Colonic mucosa (tissue), 4 donors: ENCODE measurements at places on chromosomes 1 and 21. TPM values are rescaled to one million over a fixed set of nuclear protein-coding genes. Genes with fewer than 3 reads are reported as not detected.
A peak's percentile ranks its signal among the peaks of the same experiment; 100 is the strongest.

GRCh38 chr1:50426108-50426700 lies 3.0 kb upstream of the DMRTA2 start:
- H3K36me3 ChIP-seq: no peaks in the 10 kb centered on the region
- peaks cover 98% of the 10 kb centered on the region for H3K27me3 ChIP-seq
- H3K4me1 ChIP-seq: peaks cover 8% of the 10 kb centered on the region
- no peak for DNase-seq
- H3K4me3 ChIP-seq: no peak overlapping the region

GRCh38 chr21:35244514-35244913 lies 195.4 kb upstream of the RUNX1 start:
- H3K36me3 ChIP-seq: no peaks in the 10 kb centered on the region

- H3K4me1 ChIP-seq: no peaks in the 10 kb centered on the region
- H3K27ac ChIP-seq: no peak overlapping the region
- no peaks in the 10 kb centered on the region for H3K27me3 ChIP-seq
- H3K36me3 ChIP-seq: no peaks in the 10 kb centered on the region
Observed at GRCh38 chr1:11563560-11564069, 84.7 kb downstream of the DISP3 start.

DNA sequence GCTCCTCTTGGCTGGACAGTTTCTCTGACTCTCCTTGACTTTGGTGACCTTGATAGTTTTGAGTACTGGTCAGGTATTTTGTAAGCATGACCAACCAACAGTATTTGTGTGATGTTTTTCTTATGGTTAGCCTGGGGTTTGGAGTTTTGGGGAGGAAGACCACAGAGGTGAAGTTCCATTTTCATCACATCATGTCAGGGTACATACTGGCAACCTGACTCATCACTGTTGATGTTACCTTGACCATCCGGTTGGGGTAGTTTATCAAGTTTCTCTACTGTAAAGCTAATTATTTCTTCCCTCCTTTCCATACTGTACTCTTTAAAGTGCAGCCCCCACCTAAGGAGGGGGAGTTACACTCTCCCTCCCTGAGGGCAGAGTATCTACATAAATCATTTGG lies 13.4 kb downstream of the OSCP1 start:
- no peak overlapping the region for H3K4me3 ChIP-seq
- H3K27me3 ChIP-seq: no peaks in the 10 kb centered on the region
- DNase-seq: no peak
- no peak overlapping the region for H3K27ac ChIP-seq

DNA sequence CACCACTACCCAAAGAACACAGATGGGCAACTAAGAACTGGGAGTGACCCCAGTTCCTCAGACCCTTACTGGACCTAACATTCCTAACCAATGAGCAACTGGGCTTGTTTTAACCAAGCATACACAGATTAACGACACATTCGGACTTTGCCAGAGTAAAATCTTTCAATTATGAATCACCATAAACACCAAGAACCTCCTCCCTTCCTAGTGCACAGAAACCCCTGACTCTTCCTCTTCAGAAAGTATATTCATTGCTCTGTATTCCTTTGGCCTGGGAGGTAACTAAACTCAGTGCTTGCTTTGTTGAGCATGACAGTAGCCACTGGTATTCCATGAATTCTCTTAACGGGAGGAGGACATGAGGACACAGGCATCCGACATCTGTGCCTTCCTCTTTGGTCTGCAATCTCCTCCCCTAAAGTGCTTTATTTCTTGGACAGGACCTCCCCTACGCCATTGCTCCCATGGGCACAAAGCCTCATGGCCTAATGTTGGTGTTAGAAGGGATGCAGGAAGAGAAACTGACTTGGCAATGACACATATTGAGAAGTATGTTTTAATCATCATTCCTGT lies 42.7 kb downstream of the SEC16B start:
- no peaks in the 10 kb centered on the region for H3K27me3 ChIP-seq
- H3K36me3 ChIP-seq: no peaks in the 10 kb centered on the region
- no peak for DNase-seq
- no peak overlapping the region for H3K27ac ChIP-seq
- no peaks in the 10 kb centered on the region for H3K4me1 ChIP-seq

DNA sequence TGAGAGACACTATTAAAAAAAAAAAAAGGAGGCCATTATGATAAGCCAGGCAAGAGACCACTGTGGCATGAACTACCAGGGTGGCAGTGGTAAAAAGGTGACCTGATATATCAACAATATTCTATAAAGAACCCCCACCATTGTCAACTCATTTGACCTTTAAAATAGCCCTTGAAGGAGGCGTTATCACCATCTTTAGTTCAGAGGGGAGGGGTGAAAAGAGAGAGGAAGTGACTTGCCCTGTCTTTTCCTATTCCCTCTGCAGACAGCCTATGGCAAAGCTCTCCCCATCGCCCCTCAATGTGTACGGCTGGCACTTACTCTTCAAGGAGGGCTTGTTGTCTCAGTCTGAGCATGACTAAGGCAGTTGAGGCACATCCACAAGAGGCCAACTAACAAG lies 11.7 kb upstream of the SLFNL1 start:
- H3K27me3 ChIP-seq: no peaks in the 10 kb centered on the region
- H3K4me1 ChIP-seq: no peaks in the 10 kb centered on the region
- no peaks in the 10 kb centered on the region for H3K36me3 ChIP-seq
- H3K27ac ChIP-seq: no peak overlapping the region
- H3K4me3 ChIP-seq: no peak overlapping the region

- H3K36me3 ChIP-seq: no peaks in the 10 kb centered on the region
- H3K4me3 ChIP-seq: no peak overlapping the region
- H3K27ac ChIP-seq: no peak overlapping the region
- DNase-seq: no peak
Observed at GRCh38 chr21:25577424-25578055, 29.7 kb downstream of the MRPL39 start.

- no peak overlapping the region for H3K27ac ChIP-seq
- H3K36me3 ChIP-seq: peaks cover 8% of the 10 kb centered on the region
- H3K4me1 ChIP-seq: no peaks in the 10 kb centered on the region
- H3K27me3 ChIP-seq: no peaks in the 10 kb centered on the region
- no peak overlapping the region for H3K4me3 ChIP-seq
Observed at GRCh38 chr1:160346958-160347357, 3.8 kb downstream of the NCSTN start.

GRCh38 chr21:29299916-29300806 lies 1.4 kb downstream of the BACH1 start:
- DNase-seq: peak; percentile 60
- H3K27ac ChIP-seq: peak overlapping the region; percentile 90
- H3K4me3 ChIP-seq: peak overlapping the region; percentile 63
- peaks cover 15% of the 10 kb centered on the region for H3K4me1 ChIP-seq
- H3K36me3 ChIP-seq: no peaks in the 10 kb centered on the region

- H3K36me3 ChIP-seq: no peaks in the 10 kb centered on the region
- no peak overlapping the region for H3K27ac ChIP-seq
- no peaks in the 10 kb centered on the region for H3K4me1 ChIP-seq
- no peaks in the 10 kb centered on the region for H3K27me3 ChIP-seq
Observed at GRCh38 chr1:29211086-29212030, 19.4 kb downstream of the MECR start.

- DNase-seq: peak; percentile 49
- H3K4me3 ChIP-seq: peak overlapping the region; percentile 92
- peaks cover 7% of the 10 kb centered on the region for H3K4me1 ChIP-seq
- no peaks in the 10 kb centered on the region for H3K36me3 ChIP-seq
- peak overlapping the region; percentile 90 for H3K27ac ChIP-seq
- H3K27me3 ChIP-seq: no peaks in the 10 kb centered on the region
Observed at GRCh38 chr1:224435318-224435763, 744 bp upstream of the WDR26 start.

DNA sequence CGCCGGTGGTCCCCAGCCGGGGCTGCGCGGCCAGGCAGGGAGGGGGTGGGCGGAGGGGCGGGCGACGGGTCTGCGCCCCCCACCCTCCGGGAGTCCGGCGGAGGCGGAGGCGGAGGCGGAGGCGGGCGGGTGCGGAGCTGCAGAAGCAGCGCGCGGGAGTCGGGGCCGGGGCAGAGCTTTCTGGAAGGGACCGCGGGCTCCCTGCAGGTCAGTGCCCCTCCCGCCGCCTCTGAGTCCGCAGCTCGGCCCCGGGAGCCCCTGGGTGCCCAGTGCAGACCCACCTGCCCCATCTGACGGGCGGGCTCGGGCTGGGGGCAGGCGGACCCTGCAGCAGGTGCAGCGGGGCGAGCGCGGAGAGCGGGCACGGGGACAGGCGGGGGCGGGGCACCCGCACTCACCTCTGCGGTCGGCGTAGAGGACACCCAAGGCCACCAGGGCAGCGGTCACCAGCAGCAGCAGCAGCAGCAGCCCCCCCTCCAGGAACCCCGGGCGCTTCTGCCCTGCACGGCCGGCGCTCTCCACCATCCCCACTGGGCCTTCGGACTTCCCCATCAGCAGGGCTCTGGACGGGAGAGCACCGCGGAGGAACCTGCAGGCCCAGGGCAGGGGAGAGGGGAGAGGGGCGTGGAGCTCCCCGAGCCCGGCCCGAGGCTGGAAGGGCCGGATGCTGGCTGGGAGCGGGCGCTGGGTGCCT lies 3.7 kb downstream of the MMEL1 start:
- peaks cover 37% of the 10 kb centered on the region for H3K27me3 ChIP-seq
- no peaks in the 10 kb centered on the region for H3K4me1 ChIP-seq
- H3K36me3 ChIP-seq: no peaks in the 10 kb centered on the region
- no peak overlapping the region for H3K27ac ChIP-seq

- peaks cover 14% of the 10 kb centered on the region for H3K4me1 ChIP-seq
- no peak overlapping the region for H3K4me3 ChIP-seq
- H3K27ac ChIP-seq: peak overlapping the region; percentile 42
- no peaks in the 10 kb centered on the region for H3K27me3 ChIP-seq
Observed at GRCh38 chr1:226034482-226034881, 28.0 kb upstream of the H3-3A start.

GRCh38 chr1:175269151-175269550 lies 76.6 kb upstream of the KIAA0040 start:
- H3K36me3 ChIP-seq: no peaks in the 10 kb centered on the region
- no peaks in the 10 kb centered on the region for H3K4me1 ChIP-seq
- H3K4me3 ChIP-seq: no peak overlapping the region
- H3K27ac ChIP-seq: no peak overlapping the region

- H3K4me1 ChIP-seq: no peaks in the 10 kb centered on the region
- H3K27me3 ChIP-seq: no peaks in the 10 kb centered on the region
- H3K27ac ChIP-seq: no peak overlapping the region
- no peaks in the 10 kb centered on the region for H3K36me3 ChIP-seq
Observed at GRCh38 chr21:36926989-36927718, 39.3 kb downstream of the HLCS start.

- no peaks in the 10 kb centered on the region for H3K27me3 ChIP-seq
- peaks cover 6% of the 10 kb centered on the region for H3K36me3 ChIP-seq
- H3K27ac ChIP-seq: peak overlapping the region; percentile 89
- H3K4me3 ChIP-seq: no peak overlapping the region
Observed at GRCh38 chr1:25550683-25551310, 7.4 kb downstream of the LDLRAP1 start.

DNA sequence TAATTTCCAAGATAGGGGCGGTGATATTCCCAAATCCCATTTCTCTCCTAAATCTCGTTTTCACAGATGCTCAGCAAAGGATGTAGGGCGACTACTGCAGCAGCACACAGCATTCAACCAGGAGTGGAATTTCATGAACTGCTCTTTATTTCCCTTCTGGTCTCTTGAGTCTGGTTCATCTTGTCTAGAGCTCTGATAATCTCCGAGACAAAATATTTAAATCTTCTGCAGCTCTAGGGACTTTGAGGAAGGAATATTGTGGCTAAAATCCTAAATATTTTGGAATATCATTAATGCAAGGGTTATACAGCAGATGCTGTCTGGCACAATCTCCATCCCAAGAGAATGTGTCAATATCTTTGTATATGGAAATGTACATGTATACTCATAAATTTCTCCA lies 45.4 kb downstream of the KIF26B start:
- H3K27me3 ChIP-seq: no peaks in the 10 kb centered on the region
- no peaks in the 10 kb centered on the region for H3K36me3 ChIP-seq
- DNase-seq: no peak
- H3K4me1 ChIP-seq: no peaks in the 10 kb centered on the region
- no peak overlapping the region for H3K27ac ChIP-seq

DNA sequence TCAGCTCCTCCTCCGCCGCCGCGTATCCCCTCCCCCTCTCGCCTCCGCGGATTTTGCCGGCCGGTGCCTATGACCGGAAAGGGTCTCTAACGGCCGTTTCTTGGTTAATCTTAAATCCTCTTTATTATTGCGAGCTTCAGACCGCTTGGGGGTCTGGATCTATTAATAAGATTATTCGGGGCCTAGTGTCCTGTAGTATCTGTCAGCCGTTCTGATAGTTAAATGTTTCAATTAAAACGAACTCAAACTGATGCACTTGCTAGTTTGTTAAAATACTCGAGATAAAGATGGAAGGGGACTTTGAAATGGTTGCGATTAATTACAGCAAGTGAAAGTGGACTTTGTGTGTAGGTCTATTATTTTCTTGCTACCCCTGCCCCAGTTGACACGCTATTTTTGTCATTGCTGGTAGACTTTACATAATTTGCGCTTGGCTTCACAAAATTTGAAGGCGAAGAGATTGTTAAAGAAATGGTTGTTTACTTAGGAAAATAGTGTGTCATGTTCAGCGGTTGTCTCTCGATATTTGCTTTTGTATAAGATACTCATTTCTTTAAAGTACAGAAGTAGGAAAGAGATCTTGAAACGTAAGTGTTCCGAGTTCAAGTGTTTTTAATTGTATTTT lies 779 bp downstream of the SON start:
- peak overlapping the region; percentile 99 for H3K27ac ChIP-seq
- DNase-seq: peak; percentile 81
- no peaks in the 10 kb centered on the region for H3K36me3 ChIP-seq
- H3K4me3 ChIP-seq: peak overlapping the region; percentile 59

GRCh38 chr1:111758373-111758772 lies 2.7 kb downstream of the DDX20 start:
- H3K4me3 ChIP-seq: no peak overlapping the region
- H3K36me3 ChIP-seq: peaks cover 5% of the 10 kb centered on the region
- no peak overlapping the region for H3K27ac ChIP-seq
- no peaks in the 10 kb centered on the region for H3K27me3 ChIP-seq
- DNase-seq: no peak
- H3K4me1 ChIP-seq: peaks cover 7% of the 10 kb centered on the region

- H3K4me3 ChIP-seq: no peak overlapping the region
- no peaks in the 10 kb centered on the region for H3K27me3 ChIP-seq
- H3K27ac ChIP-seq: no peak overlapping the region
- H3K4me1 ChIP-seq: no peaks in the 10 kb centered on the region
Observed at GRCh38 chr21:15968776-15969310, 239.1 kb downstream of the USP25 start.

DNA sequence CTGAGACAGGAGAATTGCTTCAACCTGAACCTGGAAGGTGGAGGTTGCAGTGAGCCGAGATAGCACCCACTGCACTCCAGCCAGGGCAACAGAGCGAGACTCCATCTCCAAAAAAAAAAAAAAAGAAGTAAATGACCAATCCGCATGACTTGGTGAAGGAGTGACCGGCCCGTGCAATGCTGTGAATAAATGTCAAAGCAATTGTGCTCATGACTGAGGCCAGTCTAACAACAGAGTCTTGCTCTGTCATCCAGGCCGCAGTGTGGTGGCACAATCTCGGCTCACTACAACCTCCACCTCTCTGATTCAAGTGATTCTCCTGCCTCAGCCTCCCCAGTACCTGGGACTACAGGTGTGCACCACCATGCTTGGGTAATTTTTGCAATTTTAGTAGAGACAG lies 27.8 kb upstream of the SLC19A1 start:
- H3K4me1 ChIP-seq: no peaks in the 10 kb centered on the region
- no peaks in the 10 kb centered on the region for H3K36me3 ChIP-seq
- no peak overlapping the region for H3K4me3 ChIP-seq
- no peak for DNase-seq

CDK18 gene
- 27.9 TPM for total RNA-seq

OLFML2B gene
- total RNA-seq: 0.57 TPM

PADI4 gene
- not detected for total RNA-seq

RPTN gene
- total RNA-seq: not detected

IVL gene
- not detected for total RNA-seq

ERVH48-1 gene
- not detected for total RNA-seq

ADAMTS5 gene
- 1.6 TPM for total RNA-seq

CGN gene
- 118 TPM for total RNA-seq

SELENOF gene
- total RNA-seq: 207 TPM

ITGB3BP gene
- total RNA-seq: 19.7 TPM

DNTTIP2 gene
- 36.1 TPM for total RNA-seq

SPATA17 gene
- 1.1 TPM for total RNA-seq
